ENCODE measurements at places on chromosomes 16 and 17.

DNA sequence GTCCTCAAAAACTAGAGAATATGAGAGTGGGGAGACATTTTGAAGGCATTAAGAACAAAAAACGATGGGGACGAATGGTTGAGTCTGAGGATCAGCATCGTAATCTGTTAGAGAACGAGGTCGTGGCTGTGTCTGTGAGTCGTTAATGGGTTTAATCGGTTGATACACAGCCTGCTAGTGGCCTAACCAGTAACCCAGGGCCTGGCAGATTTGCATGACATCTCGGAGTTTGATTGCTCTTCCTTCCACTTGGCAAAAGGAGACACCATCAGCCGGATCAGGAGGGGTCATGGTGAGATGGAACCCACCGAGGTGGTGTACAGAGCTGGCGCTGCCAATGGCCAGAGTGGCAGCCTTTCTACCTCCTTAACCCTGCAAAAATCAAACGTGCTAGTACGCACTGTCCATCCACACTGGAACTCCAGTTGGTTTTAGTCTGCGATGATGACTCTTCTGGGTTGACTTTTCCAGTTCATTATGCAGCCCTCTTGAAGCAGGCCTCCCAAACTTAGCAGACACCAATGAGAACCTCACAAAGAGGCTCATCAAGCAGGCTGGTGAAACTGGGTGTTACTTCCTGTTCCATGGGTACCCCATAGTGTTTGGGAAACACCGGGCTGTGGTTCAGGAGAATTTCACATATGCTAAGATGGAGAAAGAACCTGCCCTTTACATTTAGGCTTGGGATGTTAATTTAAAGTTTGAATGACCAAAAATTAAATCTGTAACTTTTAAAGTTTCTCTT, 4.1 kb downstream of the HS3ST3B1 start:
- H3K27ac ChIP-seq, result no peak overlapping the region
- peaks cover 21% of the 10 kb centered on the region for H3K4me1 ChIP-seq
- no peak for DNase-seq
- H3K4me3 ChIP-seq, result no peak overlapping the region
- H3K36me3 ChIP-seq, result peaks cover 8% of the 10 kb centered on the region

DNA sequence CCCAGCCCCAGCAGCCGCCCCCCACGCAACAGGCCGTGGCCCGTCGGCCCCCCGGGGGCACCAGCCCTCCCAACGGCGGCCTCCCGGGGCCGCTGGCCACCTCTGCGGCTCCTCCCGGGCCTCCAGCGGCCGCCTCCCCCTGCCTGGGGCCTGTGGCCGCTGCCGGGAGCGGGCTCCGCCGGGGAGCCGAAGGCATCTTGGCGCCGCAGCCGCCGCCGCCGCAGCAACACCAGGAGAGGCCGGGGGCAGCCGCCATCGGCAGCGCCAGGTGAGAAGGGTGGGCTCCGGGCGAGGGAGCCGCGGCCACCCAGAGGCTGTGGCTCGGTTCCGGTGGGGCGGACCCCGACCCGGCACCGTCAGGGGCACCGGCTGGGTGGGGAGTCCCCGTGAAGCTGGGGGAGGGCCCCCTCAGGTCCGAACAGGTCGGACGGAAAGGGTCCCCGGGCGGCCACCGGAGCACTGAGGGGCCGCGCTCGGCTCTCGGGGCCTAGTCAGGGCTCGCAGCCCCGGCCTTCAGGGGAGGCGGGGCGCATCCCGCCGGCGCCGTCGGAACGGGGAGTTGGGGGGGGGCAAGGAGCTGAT, 583 bp downstream of the ATXN2L start:
- no peak for DNase-seq
- no peaks in the 10 kb centered on the region for H3K27me3 ChIP-seq
- H3K4me3 ChIP-seq, result peak overlapping the region; percentile 91
- H3K36me3 ChIP-seq, result peaks cover 39% of the 10 kb centered on the region
- peak overlapping the region; percentile 96 for H3K27ac ChIP-seq

DNA sequence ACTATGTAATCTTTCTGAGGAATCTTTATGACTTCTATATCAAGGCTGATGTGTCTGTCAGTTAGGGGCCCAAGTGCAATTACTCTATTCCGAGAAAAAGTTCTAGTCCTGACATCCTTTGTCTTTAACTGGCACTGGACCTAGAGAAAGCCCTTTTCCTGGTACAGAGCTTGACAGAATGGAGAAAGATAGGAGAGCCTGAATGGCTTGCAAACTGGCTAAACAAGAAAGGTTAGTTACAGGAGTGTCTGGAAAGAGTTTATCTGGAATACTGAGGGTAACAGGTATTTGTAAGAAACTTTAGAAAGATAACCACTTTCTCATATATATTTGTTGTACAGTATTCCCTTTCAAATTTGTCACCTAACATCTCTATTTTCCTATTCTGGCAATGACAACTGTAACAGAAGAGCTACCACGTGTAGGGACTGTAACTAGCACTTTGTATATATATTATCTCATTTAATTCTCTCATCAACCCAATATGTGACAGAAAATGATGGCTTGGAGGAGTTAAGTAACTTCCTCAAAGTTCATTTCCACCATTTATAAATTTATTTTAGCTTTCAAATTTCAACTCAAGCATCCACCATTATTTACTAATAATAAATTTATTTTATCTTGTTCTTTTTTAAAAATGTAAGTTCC, 97.4 kb upstream of the C17orf78 start:
- no peaks in the 10 kb centered on the region for H3K27me3 ChIP-seq
- peaks cover 8% of the 10 kb centered on the region for H3K4me1 ChIP-seq
- H3K27ac ChIP-seq, result no peak overlapping the region
- H3K4me3 ChIP-seq, result no peak overlapping the region
- no peak for DNase-seq
- H3K36me3 ChIP-seq, result peaks cover 64% of the 10 kb centered on the region

DNA sequence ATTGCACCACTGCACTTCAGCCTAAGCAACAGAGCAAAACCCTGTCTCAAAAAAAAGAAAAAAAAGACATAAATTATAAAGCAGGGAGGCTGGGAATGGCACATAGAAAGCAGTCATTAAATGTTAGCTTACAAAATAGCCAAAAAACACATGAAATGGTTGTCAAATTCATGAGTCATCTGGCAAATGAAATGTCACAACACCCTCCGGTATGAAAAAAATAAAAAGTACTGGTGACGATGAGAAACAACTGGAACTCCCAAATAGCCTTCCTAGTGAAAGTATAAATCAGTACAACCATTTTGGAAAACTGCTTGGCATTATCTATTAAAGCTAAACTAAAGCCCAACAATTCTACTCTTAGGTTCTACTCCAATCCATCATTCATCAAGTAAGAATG, 3.5 kb upstream of the KATNB1 start:
- H3K36me3 ChIP-seq, result no peaks in the 10 kb centered on the region
- H3K27ac ChIP-seq, result peak overlapping the region; percentile 12
- peak; percentile 61 for DNase-seq

DNA sequence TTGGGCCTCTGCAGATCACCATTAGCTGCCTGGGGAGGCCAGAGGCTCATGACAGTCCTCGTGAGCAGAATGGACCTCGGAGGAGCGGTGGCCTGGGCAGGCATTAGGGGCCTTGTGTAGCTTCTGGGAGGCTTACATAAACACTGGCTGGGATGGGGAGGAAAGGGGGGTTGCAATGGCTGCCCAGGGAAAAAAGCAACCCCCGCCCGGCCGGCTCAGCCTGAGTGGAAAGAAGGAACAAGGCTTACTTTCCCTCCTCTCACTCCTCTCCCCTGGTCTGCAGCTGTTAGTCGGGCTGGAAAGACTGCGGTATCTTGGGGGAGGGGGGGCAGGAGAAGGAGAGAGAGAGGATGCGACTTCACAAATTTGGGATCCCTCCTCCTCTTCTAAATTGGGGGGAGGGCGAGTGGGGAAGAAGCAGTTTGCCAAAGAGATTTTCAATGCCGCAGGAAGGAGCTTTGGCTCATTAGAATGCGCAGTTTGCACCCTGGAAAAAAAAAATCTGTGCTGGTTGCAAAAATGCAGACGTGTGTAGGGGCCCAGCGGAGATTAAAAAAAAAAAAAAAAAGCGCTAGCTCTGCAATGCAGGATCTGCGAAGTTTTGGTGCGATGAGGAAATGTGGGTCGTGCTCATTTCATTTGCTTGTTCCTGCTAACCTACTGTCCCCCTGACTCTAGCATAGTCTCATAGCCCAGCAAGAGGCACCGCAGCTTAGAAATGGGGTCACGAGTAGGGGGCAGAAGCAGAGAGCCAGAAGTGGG, 6.6 kb upstream of the NR1D1 start:
- H3K27me3 ChIP-seq, result no peaks in the 10 kb centered on the region
- no peak for DNase-seq
- peak overlapping the region; percentile 79 for H3K27ac ChIP-seq
- H3K4me3 ChIP-seq, result no peak overlapping the region

DNA sequence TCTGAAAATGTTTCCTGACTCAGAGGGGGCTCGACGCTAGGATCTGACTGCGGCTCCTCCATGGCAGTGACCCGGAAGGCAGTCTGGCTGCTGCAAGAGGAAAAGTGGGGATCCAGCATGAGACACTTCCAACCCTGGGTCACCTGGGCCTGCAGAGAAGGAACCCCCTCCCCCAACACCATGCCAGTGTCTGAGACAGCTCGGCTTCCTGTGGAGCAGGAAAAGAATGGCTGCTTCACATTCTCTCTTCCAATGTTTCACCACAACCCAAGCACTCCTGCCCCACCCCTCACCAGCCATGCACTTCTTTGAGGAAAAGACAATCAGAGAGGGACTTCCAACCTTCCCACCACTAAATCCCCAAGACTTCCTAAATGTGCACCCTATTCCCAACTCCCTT, 10.8 kb downstream of the TP53 start:
- H3K36me3 ChIP-seq, result peaks cover 74% of the 10 kb centered on the region
- no peaks in the 10 kb centered on the region for H3K27me3 ChIP-seq

GRCh38 chr17:45332505-45332904, 15.7 kb upstream of the MAP3K14 start:
- no peak overlapping the region for H3K27ac ChIP-seq
- DNase-seq, result no peak
- H3K27me3 ChIP-seq, result no peaks in the 10 kb centered on the region
- no peaks in the 10 kb centered on the region for H3K36me3 ChIP-seq
- no peak overlapping the region for H3K4me3 ChIP-seq
- H3K4me1 ChIP-seq, result peaks cover 7% of the 10 kb centered on the region

Data from MCF 10A (cell line).